ENCODE measurements at places on chromosomes 6 and 20.

DNA sequence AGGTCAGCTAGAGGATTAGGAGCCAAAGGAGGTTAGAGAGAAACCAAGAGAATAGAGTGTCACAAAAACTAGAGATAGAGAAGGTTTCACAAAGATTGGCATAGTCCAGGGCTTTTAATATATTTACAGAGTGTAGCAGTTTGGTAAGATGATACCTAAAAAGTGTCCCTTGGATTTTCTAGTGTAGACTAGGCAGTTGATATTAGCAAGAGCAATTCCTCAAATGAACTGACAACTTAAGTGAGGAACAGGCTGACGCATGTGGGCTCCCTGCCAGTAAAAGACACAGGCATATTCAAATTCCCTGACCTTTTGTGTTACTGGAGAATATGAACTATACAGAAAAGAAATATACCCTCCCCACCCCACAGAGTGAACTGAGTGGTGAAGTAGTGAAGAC lies 40.1 kb downstream of the VTA1 start:
- DNase-seq = no peak

GRCh38 chr20:52280407-52280806 lies 88.8 kb upstream of the ZFP64 start:
- DNase-seq = no peak

- no peak for DNase-seq
Measured at GRCh38 chr6:117615750-117616390, 13.6 kb upstream of the GOPC start.

DNA sequence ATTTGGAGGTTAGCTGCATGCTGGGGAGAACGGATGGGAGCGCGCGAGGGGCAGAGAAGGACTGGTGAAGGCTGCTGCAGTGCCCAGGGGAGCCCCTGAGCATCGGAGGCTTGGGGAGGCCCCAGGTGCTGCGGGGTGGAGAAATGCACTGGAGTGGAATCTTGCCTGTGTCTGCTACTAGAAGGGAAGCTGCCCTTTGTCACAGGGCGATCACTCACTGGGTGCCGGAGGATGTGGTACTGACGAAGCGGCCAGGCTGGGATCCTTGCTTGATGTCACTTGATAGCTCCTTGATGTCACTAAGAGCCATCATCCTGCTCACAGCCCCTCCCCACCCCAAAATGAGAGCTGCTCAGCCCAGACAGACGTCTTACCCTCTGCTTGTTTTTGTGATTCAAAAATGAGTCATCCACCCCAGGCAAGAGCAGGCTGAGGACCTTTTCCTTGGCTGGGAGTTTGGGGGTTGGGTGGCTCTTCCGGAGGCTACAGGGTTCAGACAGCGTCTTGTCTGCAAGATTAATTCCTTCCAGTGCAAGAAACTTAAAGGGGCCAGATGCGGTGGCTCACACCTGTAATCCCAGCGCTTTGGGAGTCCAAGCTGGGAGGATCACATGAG lies 62.6 kb upstream of the PMEPA1 start:
- DNase-seq = no peak

DNA sequence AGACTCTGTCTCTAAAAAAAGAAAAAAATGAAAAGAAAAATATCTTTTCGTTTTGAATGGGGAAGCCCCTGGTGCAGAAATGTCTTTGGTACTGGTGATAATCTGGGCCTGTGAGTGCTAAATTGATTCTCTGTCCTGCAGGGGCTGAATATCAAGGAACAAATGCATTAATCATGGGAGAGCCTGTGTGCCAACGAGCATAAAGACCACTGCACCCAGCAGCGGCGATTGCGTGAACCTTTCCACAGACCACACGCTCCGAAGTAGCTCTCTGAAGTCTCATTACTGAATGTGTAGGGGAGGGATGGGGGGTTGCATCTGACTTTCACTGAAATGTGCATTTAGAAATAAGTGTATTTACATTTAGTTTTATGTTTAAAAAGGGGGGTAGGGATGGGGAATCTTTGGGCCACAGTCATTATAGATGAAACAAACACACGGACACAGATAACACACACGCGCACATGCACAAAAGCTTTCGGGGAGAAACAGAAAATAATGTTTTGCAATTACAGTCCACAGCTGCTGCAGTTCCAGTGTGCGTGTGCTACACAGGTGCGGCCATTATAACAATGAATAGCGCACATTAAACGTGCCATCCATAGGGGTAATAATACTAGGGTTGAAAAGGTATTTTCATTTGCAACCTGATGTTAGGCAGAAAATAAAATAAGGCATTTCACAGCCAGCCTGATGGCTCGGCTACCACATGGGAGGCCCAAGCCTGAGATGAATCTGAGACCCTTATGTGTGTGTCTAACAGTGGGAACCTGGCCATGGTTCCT lies 154.0 kb downstream of the MBOAT1 start:
- no peak for DNase-seq

DNA sequence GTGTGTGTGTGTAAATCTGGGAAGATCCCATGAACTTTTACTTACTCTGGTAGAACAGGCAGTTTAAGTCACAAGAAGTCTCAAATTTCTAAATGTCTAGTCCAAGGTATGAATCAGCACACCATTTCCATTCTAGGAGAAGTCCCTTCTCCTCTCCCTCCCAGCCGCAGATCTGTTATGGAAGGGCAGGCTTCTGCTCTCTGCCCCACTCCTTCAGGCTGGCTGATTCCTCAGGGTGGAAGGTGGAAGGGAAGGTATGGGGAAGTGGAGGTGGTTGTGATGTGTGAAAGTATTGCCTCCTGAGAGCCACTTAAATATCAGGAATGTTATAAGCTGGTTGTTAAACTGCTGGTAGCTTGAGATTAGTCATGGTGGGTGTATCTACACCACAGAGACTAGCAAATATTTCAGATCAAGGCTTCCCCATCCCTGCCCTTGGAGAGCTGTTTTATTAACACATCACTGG lies 44.5 kb upstream of the LAMA4 start:
- no peak for DNase-seq

GRCh38 chr6:35011096-35012041 lies 122.3 kb downstream of the ANKS1A start:
- no peak for DNase-seq

- no peak for DNase-seq
Measured at GRCh38 chr20:64241061-64241460, 14.5 kb upstream of the PCMTD2 start.

- no peak for DNase-seq
Measured at GRCh38 chr20:43043887-43044286, 145.8 kb downstream of the PTPRT start.

DNA sequence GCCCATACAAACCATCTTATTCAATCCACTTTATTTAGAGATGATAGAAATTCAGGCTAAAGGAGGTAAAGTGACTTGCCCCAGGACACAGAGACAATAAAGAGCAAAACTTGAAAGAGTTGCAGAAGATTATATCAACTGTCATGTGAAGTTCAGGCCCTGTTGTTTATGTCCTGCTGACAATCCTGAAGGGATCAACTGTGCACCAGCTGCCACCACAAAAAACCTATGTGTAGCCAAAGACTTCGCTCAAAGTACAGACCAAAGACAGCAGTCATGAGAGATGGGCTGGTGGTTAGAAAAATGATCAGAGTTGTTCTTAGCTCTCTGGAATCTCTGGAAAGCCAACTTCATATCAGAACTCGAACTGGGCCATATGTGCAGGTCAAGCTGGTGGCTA lies 16.0 kb upstream of the CITED2 start:
- no peak for DNase-seq

DNA sequence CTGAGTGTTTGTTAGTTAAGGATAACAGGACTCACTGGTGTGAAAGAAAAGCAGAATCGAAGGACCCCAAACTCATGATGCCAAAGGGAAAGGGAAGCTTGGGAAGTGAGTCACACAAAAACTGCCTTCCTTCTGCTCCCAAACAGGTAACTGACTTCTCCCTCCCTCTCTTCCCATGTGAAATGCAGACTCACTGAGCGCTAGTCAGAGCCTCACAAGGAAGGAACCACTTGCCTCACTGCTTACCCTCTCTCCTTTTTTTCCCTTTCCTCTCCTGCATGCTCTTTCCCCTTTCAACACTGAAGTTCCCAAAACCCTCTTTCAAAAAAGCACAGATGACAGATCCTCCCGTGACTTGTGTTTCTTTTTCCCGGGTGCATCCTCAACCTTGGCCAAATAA lies 56.4 kb downstream of the LYRM4 start:
- no peak for DNase-seq

GRCh38 chr6:122869437-122870024 lies 80.5 kb downstream of the SMPDL3A start:
- DNase-seq = peak; percentile 29

DNA sequence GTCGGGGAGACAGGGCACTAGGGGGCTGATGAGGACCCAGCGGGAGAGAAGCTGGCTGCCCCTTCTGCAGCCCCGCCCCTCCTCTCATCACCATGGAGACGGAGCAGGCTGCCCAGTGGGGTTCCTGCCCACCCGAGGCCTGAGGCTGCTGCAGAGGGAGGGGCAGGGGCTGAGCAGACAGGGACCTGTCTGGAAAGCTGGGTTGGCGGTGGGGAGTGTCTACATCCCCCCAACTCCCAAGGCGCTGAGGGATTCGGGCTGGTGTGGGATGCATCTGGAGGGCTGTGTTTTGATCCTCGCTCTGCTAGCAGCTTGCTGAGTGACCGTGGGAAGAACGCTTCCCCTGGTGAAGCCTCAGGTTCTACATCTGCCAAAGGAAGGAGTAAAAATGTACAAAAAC lies 1.2 kb upstream of the BPI start:
- no peak for DNase-seq

- DNase-seq = no peak
Measured at GRCh38 chr6:30172681-30173080, 9.3 kb downstream of the TRIM15 start.

- no peak for DNase-seq
Measured at GRCh38 chr6:41277605-41278004, 8.9 kb downstream of the TREM1 start.

Measured in germinal center (tissue), 1 donor.